Fibroblast of villous mesenchyme (primary cell): ENCODE measurements at places on chromosomes 3 and 15. TPM values are rescaled to one million over a fixed set of nuclear protein-coding genes. Genes with fewer than 3 reads are reported as not detected.

GRCh38 chr3:188539631-188540194, 385.8 kb downstream of the LPP start:
- DNase-seq = no peak

DNA sequence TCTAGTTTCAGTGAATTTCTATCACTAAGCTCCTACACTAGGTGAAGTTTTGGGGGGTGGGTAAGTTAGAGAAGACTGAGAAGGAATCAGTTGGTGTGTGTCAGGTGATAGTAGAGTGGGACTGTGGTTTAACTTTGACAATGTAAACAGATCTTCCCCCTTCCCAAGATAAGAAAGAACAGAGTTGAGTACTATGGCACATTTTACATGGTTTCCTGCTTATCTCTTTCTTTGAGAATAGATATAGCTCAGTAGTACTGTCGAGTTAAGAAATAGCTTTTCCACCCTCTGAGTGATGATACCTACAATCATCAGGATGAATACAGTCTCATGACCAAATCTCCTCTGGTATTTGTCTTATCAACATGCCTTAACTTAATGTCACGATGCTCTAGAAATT, 42.8 kb downstream of the GAP43 start:
- DNase-seq = no peak

CD276 gene
- 81.2 and 93.4 TPM in 2 replicates for total RNA-seq

DNA sequence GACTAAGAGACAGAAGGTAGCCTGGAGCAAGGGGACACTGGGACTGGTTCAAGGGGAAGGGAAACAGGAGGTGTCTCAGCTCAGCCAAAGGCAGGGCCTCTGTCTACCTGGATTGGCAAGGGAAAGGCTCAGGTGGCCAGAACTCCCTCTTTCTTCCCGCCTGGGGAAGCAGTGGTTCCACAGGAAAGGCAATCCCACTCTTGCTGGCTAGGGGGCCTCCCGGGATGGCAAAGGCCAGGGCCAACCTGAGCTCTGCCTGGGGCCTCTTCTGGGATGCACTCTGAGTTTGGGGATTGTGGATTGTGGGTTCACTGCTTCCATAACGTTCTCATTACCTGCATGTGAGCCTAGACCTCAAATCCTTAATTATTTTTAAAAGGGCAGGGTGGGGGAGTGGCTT, 13.0 kb upstream of the PARP6 start:
- DNase-seq = no peak

RAMAC gene
- 26.1 and 35.0 TPM in 2 replicates for total RNA-seq

GRCh38 chr15:39216816-39217215, 364.1 kb upstream of the THBS1 start:
- DNase-seq = no peak

GOLGA8R gene
- 1.3 and 1.9 TPM in 2 replicates for total RNA-seq

RAB6B gene
- 0.32 and 0.86 TPM in 2 replicates for total RNA-seq
